Endothelial cell of coronary artery (primary cell): ENCODE measurements at places on chromosomes 7 and 10. TPM values are rescaled to one million over a fixed set of nuclear protein-coding genes. Genes with fewer than 3 reads are reported as not detected.

The CCDC172 gene
- total RNA-seq = not detected in 2 replicates

The CDC14C gene
- total RNA-seq = not detected in 2 replicates

The KCNMA1 gene
- total RNA-seq = 0.27 and 5.9 TPM in 2 replicates

The VPS37D gene
- total RNA-seq = 2.4 and 4.0 TPM in 2 replicates

The HOXA9 gene
- total RNA-seq = 0.81 and 2.1 TPM in 2 replicates

The OR2A2 gene
- total RNA-seq = not detected in 2 replicates

The TSPAN33 gene
- 0.27 and 0.38 TPM in 2 replicates for total RNA-seq

The H2BK1 gene
- total RNA-seq = not detected in 2 replicates

The SPDYE9 gene
- not detected in 2 replicates for total RNA-seq

The PNLIPRP2 gene
- total RNA-seq = not detected in 2 replicates
